ENCODE measurements at places on chromosomes 5 and 9. TPM values are rescaled to one million over a fixed set of nuclear protein-coding genes. Genes with fewer than 3 reads are reported as not detected.

DNA sequence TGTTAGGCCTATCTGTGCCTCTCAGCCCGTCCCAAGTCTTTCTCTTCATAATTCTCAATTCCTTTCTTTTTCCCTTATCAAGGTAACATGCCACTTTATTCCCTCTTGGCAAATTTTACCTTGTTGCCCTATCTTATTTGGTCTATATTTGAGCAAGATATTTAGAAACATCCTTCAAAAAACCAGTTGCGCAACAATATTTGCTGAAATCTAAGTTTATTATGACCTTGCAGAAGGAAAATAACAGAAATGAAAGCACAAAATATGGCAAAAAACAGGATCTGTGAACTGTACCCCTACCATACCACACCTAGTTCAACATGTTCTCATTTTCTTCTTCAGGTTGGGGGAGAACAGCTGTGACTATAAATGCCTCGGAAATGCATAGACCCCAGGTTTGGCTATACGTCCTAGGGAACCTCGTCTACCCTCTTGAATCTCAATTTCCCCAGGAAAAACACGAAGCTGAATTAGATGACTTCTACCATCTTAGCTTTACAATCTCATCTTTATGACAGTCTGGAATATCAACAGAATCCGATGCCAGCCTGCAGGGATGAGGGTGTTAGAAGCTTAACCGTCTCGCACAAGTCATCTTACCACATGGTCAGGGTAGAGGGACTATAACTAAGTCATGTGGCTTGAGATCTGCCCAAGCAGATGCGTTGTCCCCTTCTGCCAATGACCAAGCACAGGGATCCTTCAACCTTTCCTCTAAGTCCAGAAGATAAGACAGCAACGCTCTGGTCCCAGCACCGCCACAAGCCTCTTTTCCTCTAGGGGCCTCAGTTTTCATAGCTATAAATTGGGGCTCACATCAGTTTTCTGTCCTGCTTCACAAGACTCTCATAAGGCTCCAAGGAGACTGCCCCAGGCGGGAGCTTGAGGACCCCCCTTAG is 1.3 kb downstream of the LCP2 start:
- H3K36me3 ChIP-seq, result peaks cover 61% of the 10 kb centered on the region
- peak overlapping the region; percentile 96 for H3K27ac ChIP-seq

DNA sequence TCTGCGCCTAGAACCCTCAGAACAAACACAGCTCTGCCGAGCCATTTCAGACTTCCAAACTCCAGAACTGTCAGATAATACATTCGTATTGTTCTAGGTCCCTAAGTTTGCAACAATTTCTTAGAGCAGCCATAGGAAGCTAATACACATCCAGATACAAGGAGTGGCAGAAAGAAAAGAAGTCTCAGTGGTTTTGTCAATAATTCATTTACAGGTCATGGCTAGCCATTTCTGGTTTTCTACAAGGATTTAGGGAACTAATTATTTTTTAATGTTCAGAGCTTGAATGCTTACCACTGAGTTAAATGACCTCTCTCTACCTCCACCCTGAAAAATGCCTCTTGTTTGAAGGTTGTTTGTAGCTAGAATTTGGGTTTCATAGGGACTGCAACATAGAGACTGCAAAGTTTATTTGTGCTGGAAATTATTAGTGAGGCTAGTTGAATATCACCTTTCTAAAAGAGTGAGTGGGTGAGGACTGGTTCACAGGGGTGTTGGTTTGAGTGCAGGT is 15.5 kb upstream of the ERMP1 start:
- H3K36me3 ChIP-seq, result no peaks in the 10 kb centered on the region
- no peak overlapping the region for H3K4me3 ChIP-seq
- H3K4me1 ChIP-seq, result peaks cover 69% of the 10 kb centered on the region
- H3K27me3 ChIP-seq, result no peaks in the 10 kb centered on the region
- no peak overlapping the region for H3K27ac ChIP-seq

GRCh38 chr5:109931049-109931780 is 241.5 kb downstream of the MAN2A1 start:
- H3K27ac ChIP-seq, result no peak overlapping the region
- H3K4me3 ChIP-seq, result no peak overlapping the region
- H3K4me1 ChIP-seq, result peaks cover 6% of the 10 kb centered on the region

- peak; percentile 81 for DNase-seq
- no peak overlapping the region for H3K4me3 ChIP-seq
- H3K27ac ChIP-seq, result peak overlapping the region; percentile 58
- H3K4me1 ChIP-seq, result peaks cover 6% of the 10 kb centered on the region
- H3K27me3 ChIP-seq, result no peaks in the 10 kb centered on the region
These were observed 68.2 kb downstream of the LRSAM1 start for GRCh38 chr9:127519301-127520166.

- peaks cover 20% of the 10 kb centered on the region for H3K4me1 ChIP-seq
- no peaks in the 10 kb centered on the region for H3K36me3 ChIP-seq
- H3K27me3 ChIP-seq, result peaks cover 5% of the 10 kb centered on the region
- H3K4me3 ChIP-seq, result no peak overlapping the region
- DNase-seq, result no peak
- no peak overlapping the region for H3K27ac ChIP-seq
These were observed 35.1 kb upstream of the ABCA1 start for GRCh38 chr9:104963076-104963475.

DNA sequence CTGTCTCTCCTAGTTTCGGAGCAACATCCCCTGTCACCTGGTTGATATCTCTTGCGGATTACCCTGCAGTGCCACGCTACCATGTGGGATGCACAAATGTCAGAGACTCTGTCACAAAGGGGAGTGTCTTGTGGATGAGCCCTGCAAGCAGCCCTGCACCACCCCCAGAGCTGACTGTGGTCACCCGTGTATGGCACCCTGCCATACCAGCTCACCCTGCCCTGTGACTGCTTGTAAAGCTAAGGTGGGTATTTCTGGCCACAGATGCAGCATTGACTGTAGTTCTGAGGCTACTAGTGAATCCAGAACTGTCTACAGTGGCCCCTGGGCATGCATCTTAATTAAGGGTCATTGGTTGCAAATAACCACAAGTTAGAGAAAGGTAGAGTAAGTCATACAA is 50.8 kb downstream of the AQP7 start:
- no peaks in the 10 kb centered on the region for H3K27me3 ChIP-seq
- H3K4me1 ChIP-seq, result peaks cover 2% of the 10 kb centered on the region
- no peak overlapping the region for H3K4me3 ChIP-seq
- no peak for DNase-seq

- no peak overlapping the region for H3K27ac ChIP-seq
- no peaks in the 10 kb centered on the region for H3K36me3 ChIP-seq
- no peak for DNase-seq
These were observed 722.8 kb upstream of the GRAMD2B start for GRCh38 chr5:125700380-125700861.

DNA sequence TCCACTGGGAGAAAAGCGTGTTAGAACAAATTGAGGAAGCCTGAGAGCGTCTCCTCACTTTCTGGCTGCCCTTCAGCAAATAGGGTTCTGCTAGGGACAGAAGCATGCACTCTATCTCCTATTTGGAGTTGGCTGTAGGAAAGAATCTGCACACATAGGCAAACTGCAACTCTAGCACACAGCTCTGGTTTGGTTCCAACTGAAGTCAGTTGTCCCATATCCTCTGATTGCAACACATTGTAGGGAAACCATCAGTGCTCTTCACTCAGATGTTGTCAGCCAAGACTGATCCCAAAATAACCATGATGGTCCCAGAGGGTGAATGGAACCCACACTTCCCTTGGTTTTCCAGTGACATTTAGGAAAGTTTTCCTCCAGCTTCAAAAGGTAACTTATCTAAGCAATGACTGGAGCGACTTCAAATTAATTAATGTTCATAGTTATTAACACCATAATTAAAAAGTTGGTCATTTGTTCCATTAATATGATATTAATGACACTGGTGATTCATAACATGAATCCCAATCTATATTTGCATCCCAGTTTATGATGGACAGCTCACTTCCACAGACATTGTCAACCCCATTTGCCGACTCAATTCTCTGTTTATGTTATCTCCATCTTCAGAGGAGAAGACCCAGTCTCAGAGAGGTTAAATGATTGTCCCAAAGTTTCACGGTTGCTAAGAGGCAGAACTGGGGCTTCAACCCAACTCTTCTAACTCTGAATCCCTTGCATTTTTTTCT is 136.7 kb upstream of the ZNF462 start:
- H3K27me3 ChIP-seq, result no peaks in the 10 kb centered on the region
- DNase-seq, result no peak
- H3K27ac ChIP-seq, result no peak overlapping the region

- H3K4me3 ChIP-seq, result no peak overlapping the region
- DNase-seq, result no peak
- H3K27me3 ChIP-seq, result no peaks in the 10 kb centered on the region
- H3K4me1 ChIP-seq, result no peaks in the 10 kb centered on the region
- no peak overlapping the region for H3K27ac ChIP-seq
- H3K36me3 ChIP-seq, result no peaks in the 10 kb centered on the region
These were observed 511.6 kb upstream of the ZNF608 start for GRCh38 chr5:125257997-125258396.

DNA sequence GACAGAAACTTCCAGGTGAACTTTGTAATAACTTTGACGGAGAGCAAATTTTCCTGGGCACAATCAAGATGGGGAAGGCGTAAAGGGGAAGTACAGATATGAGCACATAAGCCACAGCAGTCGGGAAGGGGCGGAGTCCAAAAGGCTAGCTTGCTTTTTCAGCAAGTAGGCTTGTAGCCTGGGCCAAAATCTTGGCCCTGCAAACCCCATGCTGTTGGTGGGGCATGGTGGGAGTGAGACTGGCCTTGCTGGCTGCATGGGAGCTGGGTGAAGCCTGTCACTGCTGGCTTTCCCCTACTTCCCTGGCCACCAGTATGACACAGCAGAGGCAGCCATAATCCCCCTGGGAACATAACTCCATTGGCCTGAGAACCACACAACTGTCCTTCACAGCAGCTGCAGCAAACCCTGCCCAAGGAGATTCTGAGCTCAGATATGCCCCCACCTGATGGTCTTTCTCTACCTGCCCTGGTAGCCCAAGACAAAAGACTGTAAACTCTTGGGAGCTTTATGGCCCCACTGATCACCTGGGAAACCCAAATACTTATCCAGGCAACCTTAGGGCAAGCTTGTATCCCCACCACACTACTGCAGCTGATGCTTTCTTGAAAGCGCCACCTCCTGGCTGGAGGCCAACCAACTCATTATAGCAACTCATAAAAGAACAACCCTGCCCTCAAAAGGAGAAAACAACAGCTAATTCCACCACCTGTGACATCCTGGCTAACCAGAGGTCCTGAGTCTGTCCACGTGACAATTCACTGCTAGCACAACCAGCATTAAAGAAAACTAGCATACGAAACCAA is 24.0 kb downstream of the DCTN4 start:
- peak overlapping the region; percentile 56 for H3K27ac ChIP-seq
- no peaks in the 10 kb centered on the region for H3K27me3 ChIP-seq
- no peak overlapping the region for H3K4me3 ChIP-seq
- peak; percentile 57 for DNase-seq
- H3K4me1 ChIP-seq, result peaks cover 51% of the 10 kb centered on the region

DNA sequence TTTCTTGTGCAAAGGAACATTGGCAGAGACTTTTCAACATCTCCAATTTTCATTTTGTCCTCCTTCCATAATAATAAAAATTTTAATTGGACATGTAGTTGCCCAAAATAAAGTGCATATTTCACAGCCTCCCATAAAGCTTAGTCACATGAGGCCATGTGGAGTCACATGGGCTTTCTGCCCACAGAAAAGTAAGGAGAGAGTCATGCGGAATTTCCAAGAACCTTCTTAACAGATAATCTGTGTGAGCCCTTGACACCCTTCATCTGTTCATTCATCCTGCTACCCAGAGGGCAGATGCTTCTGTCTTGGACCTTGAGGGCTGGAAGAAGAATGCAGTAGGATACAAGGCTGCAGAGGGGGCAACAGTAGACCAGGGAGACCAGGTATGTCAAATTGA is 60.7 kb downstream of the APTX start:
- no peak overlapping the region for H3K4me3 ChIP-seq
- H3K27ac ChIP-seq, result no peak overlapping the region
- DNase-seq, result no peak
- H3K36me3 ChIP-seq, result peaks cover 9% of the 10 kb centered on the region
- H3K4me1 ChIP-seq, result no peaks in the 10 kb centered on the region
- no peaks in the 10 kb centered on the region for H3K27me3 ChIP-seq

Gene CATSPER3
- 0.31 TPM for total RNA-seq

Gene ARAP3
- total RNA-seq, result 5.9 TPM

Gene PCDHGB4
- total RNA-seq, result not detected

Gene AQP3
- 1.2 TPM for total RNA-seq

Gene EPB41L4B
- total RNA-seq, result 0.34 TPM

Gene SPATA31E1
- not detected for total RNA-seq

Gene GPRIN1
- 2.0 TPM for total RNA-seq

Gene DBH
- total RNA-seq, result not detected

Gene FOXD4L6
- total RNA-seq, result not detected

Gene LCP2
- 243 TPM for total RNA-seq

Gene PDCD1LG2
- 0.14 TPM for total RNA-seq
